Stimulated activated naive CD4-positive, alpha-beta T cell (primary cell): ENCODE measurements at places on chromosomes 4 and X.

- DNase-seq: no peak
These were observed 604.2 kb downstream of the EPHA5 start for GRCh38 chr4:65066106-65066505.

DNA sequence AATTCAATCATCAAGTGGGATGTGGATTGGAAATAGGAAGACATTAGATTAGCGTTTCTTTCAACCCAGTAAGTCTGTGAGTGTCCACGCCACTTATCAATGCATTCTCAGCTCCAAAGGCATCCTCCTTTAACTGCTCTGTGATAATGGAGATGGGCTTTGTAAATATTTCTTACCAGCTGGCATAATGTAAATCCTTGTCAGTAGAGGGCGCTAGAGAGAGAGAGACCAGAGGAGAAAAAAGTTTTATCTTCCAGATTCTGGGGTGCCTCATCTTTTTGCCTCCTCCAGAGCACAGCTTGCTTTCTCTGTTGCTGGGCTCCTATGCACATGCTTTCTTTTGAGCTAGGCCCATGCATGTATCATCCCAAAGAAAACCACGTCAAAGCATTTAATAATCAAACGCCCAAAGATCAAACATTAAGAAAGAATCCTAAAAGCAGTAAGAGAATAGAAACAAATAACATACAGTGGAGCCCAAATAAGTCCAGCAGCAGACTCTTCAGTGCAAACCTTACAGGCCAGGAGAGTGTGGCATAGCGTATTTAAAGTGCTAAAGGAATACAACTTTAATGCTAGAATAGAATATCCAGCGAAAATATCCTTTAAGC lies 9.6 kb upstream of the MTMR1 start:
- DNase-seq: no peak

- DNase-seq: no peak
These were observed 4.1 kb downstream of the ARMCX2 start for GRCh38 chrX:101655534-101655933.

GRCh38 chr4:145061318-145061920 lies 36.6 kb downstream of the ANAPC10 start:
- no peak for DNase-seq

DNA sequence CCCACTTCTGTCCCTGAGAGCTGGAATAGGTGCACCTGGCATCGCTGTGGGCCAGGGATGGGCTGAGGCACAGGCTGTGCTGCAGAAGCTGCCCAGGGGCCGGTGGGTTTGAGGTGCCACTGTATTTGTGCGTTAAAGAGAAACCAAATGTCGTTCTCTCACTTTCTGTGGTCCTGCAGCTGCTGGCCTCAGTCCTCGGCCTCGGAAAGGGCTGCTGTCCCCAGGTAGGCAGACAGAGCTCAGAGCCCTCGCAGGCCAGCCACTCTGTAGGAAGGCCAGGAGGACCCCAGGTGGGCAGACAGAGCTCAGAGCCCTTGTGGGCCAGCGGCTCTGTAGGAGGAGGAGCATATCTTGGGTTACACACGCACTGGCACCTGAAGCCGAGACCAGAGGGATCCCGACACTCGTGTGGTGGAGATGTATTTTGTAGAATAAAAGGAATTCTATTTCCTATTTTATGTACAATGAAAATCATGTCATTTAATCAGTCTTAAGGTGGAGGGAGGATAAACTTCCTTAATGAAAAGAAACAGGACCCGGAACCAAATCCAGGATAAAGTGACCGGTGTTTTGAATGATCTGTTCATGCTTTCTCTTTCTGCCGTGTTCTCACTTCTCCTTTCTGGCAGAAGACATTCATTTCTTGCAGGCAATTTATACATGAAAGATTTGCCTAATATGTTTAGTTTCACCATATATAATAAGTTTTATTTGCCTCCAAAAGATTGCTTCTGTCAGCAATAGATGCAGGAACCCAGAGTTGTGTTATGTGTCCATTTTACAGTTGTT lies 54.4 kb upstream of the HGFAC start:
- no peak for DNase-seq

DNA sequence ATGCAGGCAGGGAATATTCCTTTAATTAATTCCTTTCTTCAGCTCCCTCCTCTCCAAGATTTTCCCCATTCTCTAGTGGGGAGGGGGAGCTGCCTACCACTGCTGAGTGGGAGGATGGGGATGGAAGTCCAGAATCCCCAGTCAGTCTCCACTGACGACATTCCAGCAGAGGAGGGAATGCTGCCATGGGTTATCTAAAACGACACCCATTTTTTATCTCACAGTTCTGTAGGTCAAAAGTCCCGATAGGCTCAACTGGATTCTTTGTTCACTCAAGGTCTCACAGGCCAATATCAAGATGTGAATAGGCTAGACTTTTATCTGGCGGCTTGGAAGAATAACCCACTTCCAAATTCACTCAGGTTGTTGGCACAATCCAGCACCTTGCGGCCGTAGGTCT lies 64.4 kb downstream of the SH3KBP1 start:
- no peak for DNase-seq

DNA sequence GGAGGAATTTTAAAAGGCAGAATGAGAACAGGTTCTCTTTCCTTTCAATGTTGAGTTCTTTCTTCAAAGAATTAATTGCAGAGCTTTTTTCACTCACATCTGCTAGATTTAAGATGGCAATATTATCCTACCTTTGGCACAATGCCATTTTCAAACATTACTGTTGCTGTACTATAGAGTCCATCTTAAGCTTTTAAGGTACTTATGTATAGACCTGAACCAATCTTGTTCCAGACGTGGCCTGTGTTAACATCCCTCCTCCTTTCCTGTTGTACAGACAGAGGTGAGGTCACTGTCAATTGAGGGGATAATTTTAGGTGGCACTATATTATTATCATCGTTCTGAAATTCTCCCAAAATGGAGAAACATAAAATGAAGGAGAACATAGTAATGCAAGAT lies 53.0 kb upstream of the MYOZ2 start:
- DNase-seq: no peak

DNA sequence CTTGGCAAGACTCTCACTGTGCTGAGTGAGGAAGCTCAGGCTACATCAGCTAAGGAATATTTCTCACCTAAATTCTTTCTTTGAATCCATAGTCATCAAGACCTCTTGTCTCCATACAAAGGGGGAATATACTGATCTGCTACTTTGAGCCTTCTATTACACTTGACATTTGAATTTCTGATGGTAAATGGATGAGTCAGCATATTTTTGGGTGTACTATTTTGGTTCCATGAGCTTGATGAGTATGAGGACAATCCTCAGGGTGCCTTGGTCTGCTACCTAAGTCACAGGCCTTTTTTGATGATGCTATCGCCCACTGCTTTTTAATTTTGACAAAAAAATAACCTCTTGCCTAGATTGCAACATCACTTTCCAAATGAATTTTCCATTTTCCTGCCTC lies 415.7 kb downstream of the PPP1R2C start:
- no peak for DNase-seq
